Effector memory CD8-positive, alpha-beta T cell (primary cell): ENCODE measurements at places on chromosomes 3 and 15.

GRCh38 chr3:73143821-73144237, 82.4 kb downstream of the EBLN2 start:
- DNase-seq: no peak

- DNase-seq: no peak
These were observed 145.5 kb upstream of the UMPS start for GRCh38 chr3:124584552-124585391.

DNA sequence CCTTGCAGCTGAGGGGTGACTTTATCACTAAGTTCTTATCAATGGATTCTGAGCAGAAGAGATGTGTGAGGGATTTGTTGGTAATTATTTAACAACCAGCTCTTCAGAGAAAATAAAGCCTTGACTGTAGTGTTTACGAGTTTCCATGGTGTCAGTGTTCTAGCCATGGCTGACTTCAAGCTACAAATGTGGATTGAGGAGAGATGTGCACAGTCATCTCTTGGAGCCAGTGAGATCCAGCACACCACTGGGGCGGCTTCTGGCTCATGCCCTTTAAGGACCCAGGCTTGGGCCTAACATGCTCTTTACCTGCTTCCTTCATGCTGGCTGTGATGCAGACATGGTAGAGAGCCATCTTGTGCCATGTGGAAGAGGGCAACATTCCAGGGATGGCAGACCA, 145.6 kb upstream of the MRPS22 start:
- DNase-seq: no peak

DNA sequence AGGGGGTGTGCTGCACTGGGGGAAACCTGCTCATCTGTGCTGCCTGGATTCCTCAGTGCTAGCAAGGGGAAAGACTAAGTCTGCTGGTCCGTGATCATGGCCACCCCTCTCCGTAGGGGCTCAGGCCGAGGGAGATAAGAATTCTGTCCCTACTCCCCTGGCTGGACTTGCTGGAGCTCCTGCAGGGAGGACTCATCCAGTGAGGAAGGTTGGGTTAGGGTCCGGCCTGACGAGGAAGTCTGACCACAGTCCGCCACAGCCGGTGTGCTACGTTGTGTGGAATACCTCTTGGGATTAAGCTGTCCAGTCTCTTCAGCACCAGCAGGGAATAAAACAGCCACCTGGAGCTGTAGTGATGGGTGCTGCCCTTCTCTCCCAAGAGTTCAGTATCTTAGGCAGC, 1309.1 kb upstream of the CADM2 start:
- no peak for DNase-seq

GRCh38 chr3:60631509-60631908, 619.7 kb downstream of the FHIT start:
- DNase-seq: no peak

DNA sequence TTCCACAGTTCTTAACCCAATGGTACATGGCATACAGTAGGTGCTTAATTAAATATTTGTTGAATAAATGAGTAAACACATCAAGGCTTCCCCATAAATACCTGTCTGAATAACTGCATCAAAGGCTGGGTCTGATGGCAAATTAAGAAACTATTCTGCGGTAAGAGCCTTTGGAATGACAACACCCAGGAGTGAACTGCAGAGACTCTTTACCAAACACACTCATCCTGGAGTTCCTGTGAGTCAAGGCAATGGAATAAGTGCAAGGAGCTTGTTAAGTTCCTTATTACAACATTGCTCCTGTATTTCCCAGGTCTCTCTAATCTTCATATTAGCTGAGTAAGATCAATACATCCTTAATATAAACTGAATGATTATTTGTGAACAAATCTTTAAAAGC, 119.9 kb upstream of the STT3B start:
- no peak for DNase-seq
